Adrenal gland (tissue), 19 donors: ENCODE measurements at places on chromosomes 1 and 21. TPM values are rescaled to one million over a fixed set of nuclear protein-coding genes. Genes with fewer than 3 reads are reported as not detected.

DNA sequence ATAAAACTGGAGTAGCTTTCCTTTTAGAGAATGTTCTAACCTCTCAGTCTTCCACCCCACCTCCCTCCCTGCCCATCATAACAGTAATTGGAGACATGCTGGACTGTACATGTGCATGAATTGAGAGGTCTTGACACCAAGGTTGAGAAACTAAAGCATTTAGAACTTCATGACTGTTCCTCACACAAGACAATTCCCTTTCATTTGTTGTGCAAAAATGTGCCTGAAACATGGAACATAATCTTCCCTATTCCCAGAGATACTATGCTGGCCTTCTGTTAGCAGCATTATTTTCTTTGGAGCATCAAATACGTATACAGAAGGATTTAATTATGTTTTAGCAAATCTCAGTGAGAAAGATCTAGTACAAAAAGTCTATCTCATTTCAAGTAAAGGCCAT, 97.5 kb upstream of the KCNE2 start:
- no peak for DNase-seq

DNA sequence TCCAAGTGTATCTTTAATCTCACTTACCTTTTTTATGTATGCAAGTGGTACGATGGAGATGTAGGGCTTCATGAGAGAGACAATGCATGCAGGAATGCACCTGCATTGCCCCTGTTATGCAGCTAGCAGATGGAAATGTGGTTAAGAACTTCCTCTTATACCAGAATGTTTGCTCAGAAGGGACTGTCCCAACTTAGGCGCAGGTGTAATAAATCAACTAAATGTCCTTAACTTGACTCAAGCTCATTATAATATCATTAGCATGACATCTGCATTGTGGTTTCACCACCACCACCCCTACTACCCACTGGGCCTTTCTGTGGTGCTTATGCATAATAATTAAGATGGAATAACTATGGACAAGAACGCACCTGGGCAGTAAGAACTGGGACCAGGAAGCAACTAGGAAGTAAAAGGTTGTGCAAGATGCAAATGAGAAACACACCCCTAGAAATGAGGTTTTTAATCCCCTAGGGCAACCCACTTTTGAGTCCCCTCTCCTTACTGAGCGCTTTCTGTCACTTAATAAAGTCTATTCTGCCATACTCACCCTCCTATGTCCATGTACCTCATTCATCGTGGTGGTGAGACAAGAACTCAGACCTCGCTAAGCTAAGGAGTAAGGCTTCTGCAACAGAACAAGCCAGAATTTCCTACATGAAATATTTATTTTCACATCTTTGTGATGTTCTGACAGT, 1103.3 kb upstream of the B3GALT2 start:
- DNase-seq: no peak

DNA sequence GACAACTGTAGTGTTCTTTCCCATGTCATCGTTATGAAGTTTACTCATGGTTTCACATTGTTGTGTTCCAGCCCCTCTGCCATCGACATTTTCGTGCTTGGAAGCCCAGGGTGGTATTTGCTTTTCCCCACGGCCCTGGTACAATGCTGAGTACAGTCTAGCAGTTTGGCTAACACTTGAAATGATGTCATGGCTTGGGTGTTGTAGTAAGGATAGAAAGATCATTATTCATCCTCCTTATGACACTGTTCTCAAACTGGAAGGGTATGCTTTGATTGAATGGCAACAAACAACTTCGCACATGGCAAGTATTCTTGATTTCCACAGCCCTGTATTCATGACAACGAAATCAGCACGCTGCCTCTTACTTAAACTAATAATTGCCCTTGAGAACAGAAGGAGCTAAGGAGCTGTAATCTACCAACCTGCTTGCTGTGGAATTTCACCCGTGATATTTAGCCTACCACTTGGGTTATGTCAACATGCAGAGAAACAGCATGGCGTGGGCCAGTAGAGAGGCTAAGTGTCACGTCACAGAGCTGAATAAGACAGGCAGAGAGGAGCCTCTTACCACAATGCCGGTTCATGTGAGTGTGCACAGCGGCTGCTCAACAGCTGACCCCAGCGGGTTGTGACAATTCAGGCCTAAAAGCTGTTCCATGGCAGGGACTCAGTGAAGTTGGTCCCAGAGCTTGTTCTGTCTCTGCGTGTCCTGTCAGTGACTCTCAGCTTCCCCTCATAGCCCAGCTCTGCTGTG, 73.9 kb downstream of the KCNJ6 start:
- DNase-seq: no peak

KIF26B gene
- 3.0 TPM for total RNA-seq

GRCh38 chr1:244837597-244838258, 2.3 kb downstream of the COX20 start:
- DNase-seq: no peak

- DNase-seq: no peak
Observed at GRCh38 chr1:117871013-117871412, 58.4 kb downstream of the GDAP2 start.

DNA sequence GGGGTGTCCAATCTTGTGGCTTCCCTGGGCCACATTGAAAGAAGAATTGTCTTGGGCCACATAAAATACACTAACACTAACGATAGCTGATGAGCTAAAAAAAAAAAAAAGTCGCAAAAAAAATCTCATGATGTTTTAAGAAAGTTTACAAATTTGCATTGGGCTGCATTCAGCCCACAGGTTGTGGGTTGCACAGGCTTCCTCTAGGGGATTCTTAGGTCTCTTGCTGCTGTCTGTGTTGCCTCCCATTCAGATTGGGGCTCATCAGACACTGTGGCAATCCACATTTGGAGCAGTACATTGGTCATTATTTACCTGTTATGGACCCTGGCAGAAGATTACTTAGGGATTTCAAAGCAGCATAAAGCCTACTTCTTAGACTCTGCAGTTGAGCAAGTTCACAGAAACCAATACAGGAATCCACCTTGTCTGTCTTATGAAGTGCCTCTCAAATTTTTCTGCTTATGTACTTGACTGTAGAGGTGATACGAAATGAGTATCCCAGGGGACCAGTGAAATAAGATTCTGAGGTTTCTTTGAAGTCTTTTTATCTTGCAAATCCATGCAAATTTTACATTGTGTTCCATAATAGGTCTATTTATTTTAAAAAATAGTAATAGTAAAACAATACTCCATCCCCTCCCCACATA, 205.5 kb downstream of the RPS6KC1 start:
- no peak for DNase-seq

CAMTA1 gene
- total RNA-seq: 65.9 TPM

LCE3D gene
- not detected for total RNA-seq

DNA sequence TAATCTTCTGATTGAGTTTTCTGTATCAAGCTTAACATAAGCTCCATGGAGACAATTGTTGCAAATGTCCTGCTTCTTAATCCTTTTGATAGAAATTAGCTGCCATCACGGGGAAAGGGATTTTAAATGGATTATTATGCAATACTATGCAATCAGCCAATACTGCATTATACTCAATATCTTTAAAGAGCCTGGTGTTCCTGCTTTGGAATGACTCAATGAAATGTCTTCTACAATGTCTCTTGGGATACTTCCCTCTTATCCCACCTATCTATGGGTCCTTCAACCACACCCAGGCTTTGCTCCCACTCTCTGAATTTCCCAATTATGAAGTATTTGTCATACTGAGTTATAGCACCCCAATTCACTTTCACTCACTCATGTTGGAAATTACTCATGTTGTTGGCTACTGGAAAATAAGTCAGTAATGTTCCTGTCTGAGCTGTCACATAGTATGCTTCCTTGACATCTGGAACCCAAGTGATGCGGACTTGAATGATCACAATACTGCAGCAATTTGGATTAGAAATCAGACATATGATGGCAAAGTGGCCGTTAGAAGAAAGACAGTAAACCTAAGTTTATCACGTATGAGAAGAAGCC, 85.0 kb downstream of the TPR start:
- DNase-seq: no peak

DNA sequence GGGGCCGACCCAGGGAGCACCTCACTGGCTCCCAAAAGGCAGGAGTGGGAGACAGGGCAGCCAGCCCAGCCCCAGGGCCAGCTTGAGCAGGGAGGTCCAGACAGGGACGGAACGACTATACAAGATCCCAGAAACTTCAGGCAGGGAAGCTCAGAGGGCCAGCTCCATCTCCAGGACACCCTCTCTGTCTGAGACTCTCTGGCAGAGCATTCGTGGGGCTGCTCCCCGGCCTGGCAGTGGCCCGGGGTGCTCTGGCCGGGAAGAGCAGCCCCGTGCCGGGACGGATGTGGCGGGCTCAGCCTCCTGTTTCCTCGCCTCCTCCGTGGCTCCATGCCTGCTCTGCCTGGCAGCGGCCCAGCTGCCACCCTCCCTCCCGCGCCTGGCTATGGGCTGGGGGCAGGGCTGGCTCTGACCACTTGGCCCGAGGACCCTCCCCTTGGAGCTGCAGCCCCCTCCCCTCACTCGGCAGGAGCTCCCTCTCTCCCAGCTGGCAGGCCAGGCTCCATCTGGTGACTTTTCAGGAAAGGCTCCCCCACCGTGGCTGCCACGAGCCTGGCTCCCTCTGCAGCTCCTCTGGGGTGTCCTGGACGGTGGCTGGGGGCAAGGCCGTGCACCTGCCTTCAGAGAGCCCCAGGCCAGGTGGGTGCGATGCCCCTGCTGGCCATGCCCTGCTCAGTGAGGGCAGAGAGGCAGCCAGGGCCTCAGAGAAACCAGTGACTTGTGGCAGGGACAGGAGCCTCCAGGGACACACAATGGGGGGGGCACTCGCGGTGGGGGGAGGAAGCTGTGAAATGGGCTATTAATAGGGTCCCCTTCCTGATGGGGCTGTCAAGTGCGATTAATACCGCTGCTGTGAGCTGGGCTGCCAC, 5.6 kb upstream of the PLCH2 start:
- no peak for DNase-seq

DNA sequence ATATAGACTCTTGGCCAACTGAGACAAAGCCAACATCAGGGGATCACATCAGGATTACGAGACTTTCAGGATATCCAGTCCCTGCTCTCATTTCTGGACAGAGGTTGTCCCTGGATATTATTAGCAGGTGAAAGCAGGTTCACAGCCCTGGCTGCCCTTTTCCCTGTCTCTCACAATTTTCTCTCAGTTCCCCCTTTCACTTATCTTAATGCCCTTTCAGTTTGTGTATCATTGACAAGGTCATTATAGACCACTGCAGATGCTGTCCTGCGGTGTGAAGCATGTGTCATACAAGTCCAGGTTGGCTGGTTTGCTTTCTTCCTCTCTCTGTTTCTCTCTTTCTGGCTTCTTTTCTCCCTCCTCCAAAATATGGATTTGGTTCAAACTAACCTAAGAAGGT, 2.1 kb upstream of the KLHDC9 start:
- DNase-seq: no peak

DNA sequence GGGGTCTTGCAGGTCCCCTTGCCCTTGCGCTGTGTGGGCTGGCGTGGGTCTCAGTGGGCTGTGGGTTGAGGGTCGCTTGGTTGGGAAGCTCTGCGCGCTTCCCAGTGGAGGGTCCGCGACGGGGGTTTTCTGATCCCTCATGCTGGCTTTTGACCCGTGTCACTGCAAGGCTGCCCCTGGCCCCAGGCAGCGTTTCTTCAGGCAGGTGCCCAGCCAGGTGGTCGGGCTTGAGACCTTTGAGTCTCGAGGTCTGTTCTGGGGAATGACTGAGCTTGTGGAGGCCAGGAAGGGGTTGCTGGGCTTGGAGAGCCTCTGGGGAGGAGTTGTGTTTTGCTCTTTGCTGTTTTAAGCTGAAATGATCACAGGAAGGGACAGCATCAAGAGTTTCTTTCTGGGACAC, 5.3 kb downstream of the SKI start:
- no peak for DNase-seq

DNA sequence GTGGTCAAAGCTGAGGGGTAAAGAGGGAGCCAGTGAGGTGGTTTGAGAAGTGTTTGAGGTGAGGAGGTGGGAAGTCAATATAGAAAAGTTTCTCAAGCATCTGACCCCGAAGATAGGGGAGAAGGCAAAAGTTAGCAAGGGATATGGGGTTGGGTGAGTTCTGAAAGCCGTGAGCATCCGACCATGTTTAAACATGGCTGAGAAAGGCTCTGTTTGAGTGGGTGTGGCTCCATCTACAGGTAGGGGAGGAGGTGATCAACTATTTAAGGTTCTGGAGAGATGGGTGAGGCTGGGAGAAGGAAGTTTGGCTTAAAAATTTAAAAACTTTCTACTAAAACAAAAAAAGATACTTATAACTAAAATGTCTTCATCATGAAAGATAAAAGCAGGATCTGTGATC, 273.8 kb downstream of the KCNJ6 start:
- DNase-seq: no peak

GRCh38 chr1:168585191-168585590, 8.8 kb downstream of the XCL1 start:
- DNase-seq: no peak

DNA sequence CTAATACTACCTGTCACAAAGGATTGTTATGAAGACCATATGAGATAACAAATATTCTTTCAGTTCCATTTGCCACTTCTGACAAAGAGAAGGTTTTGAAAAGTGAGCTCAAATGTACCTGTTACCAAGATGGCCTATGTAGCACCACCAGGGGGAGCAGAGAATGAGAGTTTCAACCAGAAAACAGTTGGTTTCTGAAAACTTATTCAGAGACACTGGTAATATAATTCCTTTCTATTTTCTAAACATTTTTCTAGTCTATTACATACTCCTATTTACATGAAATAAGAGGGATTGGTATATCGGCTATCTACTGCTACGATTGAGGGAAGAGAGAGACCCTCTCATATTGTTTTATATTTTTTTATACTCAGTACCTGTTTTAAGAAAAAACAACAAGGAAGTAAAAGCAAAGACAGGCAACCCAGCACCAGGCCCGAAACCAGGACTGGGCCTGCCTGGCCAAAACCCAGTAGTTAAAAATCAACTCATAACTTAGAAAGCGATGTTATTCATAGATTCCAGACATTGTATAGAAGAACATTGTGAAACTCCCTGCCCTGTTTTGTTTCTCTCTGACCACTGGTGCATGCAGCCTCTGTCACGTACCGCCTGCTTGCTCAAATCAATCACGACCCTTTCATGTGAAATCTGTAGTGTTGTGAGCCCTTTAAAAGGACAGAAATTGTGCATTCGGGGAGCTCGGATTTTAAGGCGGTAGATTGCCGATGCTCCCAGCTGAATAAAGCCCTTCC, 48.3 kb downstream of the IL23R start:
- peak; percentile 39 for DNase-seq

SLC16A1 gene
- 21.3 TPM for total RNA-seq

GRCh38 chr1:44418022-44418673, 13.1 kb downstream of the RNF220 start:
- DNase-seq: no peak

- DNase-seq: no peak
Observed at GRCh38 chr1:40344597-40344996, 27.5 kb upstream of the COL9A2 start.

LRRC39 gene
- 4.5 TPM for total RNA-seq

PCBP3 gene
- 4.7 TPM for total RNA-seq
